Chondrocyte (in vitro differentiated cells): ENCODE measurements at places on chromosomes 4 and X. TPM values are rescaled to one million over a fixed set of nuclear protein-coding genes. Genes with fewer than 3 reads are reported as not detected.

GRCh38 chr4:184281231-184282139 is 63.8 kb upstream of the ENPP6 start:
- H3K4me1 ChIP-seq: no peaks in the 10 kb centered on the region
- no peak overlapping the region for H3K4me3 ChIP-seq
- no peak overlapping the region for H3K27ac ChIP-seq

GRCh38 chrX:128781506-128781905 is 729.3 kb upstream of the ACTRT1 start:
- H3K36me3 ChIP-seq: no peaks in the 10 kb centered on the region
- H3K27me3 ChIP-seq: no peaks in the 10 kb centered on the region
- H3K4me3 ChIP-seq: no peak overlapping the region
- no peak overlapping the region for H3K27ac ChIP-seq
- DNase-seq: no peak

Gene EDA
- 0.65 to 1.1 TPM (median 0.85 TPM) in 3 replicates for total RNA-seq

DNA sequence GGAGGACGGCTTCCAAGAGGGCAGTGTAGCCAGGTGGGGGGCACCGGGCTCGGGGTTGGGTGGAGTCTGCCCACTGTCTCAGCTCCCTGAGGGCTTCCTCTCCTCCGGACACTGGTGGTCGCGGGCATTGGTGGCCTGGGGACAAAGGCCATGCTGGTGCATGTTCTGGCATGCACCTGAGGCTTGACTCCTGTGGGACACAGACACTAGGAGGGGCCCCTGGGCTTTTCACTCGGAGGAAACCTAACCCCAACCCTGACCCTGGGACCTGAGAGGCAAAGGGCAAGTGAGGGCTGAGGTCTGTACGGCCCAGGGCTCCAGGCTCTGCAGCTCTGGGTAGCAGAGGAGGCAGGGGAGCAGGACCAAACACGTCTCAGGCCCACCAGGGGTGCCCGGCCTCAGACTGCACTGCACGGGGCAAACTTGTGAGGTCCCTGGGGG is 22.3 kb upstream of the FGFR3 start:
- no peaks in the 10 kb centered on the region for H3K27me3 ChIP-seq
- DNase-seq: no peak
- no peak overlapping the region for H3K4me3 ChIP-seq
- H3K27ac ChIP-seq: no peak overlapping the region
- no peaks in the 10 kb centered on the region for H3K36me3 ChIP-seq

Gene CT47C1
- not detected in 3 replicates for total RNA-seq

DNA sequence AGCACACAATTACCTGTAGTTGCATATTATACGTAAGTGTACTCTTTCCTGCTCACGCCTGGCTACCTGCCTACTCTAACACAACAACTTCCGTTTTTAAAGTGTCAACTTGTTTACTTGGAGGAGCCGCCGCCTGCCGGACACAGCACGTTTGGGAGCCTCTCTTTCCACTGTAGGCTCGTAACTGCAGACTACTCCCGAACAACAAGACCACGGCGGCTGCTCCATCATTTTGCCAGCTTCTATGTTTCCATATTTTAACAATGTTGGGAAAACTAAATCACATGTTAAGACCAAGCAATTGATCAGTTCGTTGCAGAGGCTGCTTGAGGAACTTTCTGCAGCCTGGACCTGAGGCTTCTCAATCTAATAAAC is 841 bp downstream of the MTNR1A start:
- peaks cover 31% of the 10 kb centered on the region for H3K4me1 ChIP-seq
- H3K27me3 ChIP-seq: peaks cover 38% of the 10 kb centered on the region
- no peak overlapping the region for H3K27ac ChIP-seq
- H3K4me3 ChIP-seq: peak overlapping the region; percentile 67
- no peak for DNase-seq
- H3K36me3 ChIP-seq: no peaks in the 10 kb centered on the region

DNA sequence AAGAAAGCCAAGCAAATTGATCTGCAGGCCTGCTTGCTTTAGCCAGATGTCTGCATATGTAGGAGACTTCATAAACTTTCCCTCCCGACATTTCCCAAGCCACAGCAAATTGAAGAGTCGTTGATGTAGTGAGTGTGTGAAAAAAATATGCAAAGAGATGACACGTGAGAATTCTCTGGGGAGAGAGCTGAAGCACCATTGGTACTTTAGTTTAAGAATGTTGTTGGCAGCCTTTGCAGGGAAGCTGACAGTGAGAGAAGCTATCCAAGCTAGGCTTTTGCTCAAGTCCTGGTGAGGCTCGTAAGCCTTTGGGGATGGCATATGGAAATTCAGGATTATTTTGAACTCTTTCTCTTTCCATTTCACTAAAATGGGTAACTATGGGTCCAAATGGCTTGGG is 87.5 kb downstream of the GLRA2 start:
- DNase-seq: no peak
- H3K27me3 ChIP-seq: no peaks in the 10 kb centered on the region

Gene CSAG3
- not detected in 3 replicates for total RNA-seq

DNA sequence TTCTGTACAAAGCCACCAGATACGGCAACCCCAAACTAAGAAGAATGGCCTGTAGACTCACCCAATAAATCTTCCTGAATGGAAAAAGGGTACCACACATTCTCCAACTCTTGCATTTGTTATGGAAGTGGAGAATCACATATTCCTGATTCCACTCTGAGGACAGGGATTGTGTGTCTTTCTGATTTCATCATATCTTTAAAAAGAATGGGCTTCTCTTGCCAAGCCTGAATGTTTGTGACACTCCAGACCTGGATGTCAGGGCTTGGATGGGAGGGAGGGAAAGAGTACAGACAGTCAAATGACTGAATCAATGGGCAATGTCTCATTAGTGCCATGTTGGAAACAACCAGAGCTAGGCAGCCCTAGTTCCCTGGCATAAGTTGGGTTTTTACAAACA is 77.4 kb downstream of the PLAC1 start:
- H3K4me3 ChIP-seq: no peak overlapping the region
- H3K36me3 ChIP-seq: peaks cover 1% of the 10 kb centered on the region
- DNase-seq: no peak
- peaks cover 15% of the 10 kb centered on the region for H3K4me1 ChIP-seq
- H3K27ac ChIP-seq: peak overlapping the region; percentile 78

DNA sequence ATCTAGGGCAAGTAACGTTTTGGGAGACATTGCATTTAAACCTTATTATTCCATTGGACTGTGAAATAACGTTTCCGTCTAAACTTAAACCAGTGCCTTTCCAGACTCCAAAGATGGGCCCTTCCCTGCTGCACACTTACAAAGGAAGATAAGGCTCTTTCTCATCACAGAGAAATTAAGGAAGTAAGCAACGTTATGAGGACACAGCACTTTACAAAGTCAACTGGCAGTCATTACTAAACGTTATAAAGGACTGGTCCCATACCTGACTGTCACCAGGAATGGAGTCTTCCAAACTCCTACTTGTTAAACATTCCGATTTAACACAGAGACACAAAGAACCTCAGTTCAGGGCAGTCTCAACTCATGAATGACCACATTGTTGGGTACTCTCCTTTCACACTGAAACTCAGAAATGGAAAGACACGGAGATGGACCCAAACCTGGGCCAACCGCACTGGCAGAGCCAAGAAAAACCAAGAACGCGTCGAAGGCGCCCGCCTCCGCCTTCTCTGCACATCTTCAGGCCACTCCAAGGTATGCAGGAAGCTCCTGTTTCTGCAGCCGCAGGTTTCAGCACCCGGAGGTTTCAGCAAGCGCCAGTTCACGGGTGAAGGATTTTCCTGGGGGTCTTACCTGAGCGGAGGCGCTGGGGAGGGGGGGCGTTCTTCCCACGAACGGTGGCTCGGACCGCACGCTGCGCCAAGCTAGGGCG is 670 bp downstream of the PAPSS1 start:
- H3K36me3 ChIP-seq: peaks cover 4% of the 10 kb centered on the region
- peak overlapping the region; percentile 95 for H3K27ac ChIP-seq
- peaks cover 58% of the 10 kb centered on the region for H3K4me1 ChIP-seq

Gene AMBN
- not detected in 3 replicates for total RNA-seq

Gene SLC7A11
- 5.6 to 31.5 TPM (median 29.7 TPM) in 3 replicates for total RNA-seq

DNA sequence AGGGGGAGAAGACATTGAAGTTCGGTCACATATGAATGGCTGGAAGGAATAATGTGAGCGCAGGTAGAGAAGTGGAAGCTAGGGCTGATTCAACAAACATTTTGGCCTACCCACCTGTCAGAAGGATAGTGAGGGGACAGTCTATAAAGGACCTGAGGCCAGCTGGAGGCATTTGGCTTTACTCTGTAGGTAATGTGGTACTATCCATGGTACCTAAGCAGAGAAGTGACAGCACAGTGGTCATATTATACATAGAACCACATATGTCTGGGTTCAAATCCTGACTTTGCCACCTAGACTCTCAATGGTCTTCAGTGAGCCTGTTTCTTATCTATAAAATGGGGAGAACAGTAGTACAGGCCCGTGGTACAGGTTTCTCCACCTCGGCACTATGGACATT is 257.1 kb downstream of the EVC2 start:
- H3K4me3 ChIP-seq: no peak overlapping the region
- H3K4me1 ChIP-seq: peaks cover under 1% of the 10 kb centered on the region
- DNase-seq: no peak
- no peak overlapping the region for H3K27ac ChIP-seq

Gene ZCCHC18
- 1.9 to 6.8 TPM (median 5.0 TPM) in 3 replicates for total RNA-seq

Gene YY2
- total RNA-seq: 3.6 to 4.9 TPM (median 4.7 TPM) in 3 replicates

DNA sequence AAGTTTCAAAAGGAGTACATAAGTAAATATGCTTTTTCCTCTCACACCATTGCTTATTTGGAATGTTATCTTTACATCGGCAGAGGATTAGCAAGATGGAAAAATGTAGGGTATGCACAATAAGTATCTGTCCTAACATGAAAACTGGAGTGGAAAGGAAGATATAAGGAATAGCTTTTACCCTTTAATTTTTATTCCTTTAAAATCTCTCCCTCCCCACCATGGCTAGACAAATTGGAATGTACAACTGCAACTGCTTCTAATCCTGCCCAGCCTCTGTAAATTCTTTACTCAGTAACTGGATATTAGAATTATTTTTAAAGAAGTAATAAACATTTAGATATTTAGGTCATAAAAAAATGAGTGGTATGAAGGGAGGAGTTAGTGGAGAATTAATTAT is 171.5 kb downstream of the PCDH18 start:
- H3K27me3 ChIP-seq: no peaks in the 10 kb centered on the region
- DNase-seq: no peak
- peaks cover 51% of the 10 kb centered on the region for H3K4me1 ChIP-seq
- no peak overlapping the region for H3K4me3 ChIP-seq

DNA sequence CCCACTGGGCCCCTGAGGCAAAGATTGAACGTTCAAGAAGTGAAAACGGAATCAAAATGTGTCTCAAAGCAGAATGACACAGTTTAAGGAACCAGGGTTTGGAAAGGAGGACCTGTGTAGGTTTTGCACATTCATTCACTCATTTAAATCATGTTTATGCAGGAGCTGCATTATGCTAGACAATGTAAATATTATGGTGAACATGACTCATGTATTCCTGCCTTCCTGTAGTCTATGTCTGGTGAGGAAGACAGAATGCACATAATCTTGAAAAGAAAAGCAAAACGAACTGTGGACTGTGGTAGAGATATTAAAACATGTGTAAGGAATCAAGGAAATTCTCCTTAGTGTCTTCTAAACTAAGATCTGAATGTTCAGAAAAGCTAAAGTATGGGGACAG is 311.8 kb upstream of the SMIM31 start:
- H3K4me1 ChIP-seq: peaks cover 31% of the 10 kb centered on the region
- H3K4me3 ChIP-seq: no peak overlapping the region
- H3K36me3 ChIP-seq: no peaks in the 10 kb centered on the region
- H3K27ac ChIP-seq: peak overlapping the region; percentile 1
- no peak for DNase-seq
- H3K27me3 ChIP-seq: no peaks in the 10 kb centered on the region

DNA sequence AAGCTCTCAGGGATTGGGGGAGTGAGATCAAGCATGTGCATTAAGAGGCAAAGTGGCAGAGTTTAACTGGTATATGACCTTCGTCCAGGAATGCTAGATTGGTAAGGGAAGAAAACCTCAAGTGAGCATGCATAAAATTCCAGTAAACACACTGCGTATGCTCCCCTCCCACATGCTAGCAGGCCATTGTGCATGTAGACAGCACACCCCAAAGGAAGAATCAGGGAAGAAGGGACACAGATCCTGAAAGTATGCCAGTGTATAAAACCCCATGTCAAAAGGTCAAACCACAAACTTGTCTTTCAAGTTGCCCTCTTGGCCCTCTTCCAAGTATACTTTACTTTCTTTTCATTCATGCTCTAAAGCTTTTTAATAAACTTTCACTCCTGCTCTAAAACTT is 405.2 kb upstream of the CNKSR2 start:
- H3K27ac ChIP-seq: no peak overlapping the region
- no peaks in the 10 kb centered on the region for H3K36me3 ChIP-seq
- no peaks in the 10 kb centered on the region for H3K27me3 ChIP-seq
- H3K4me3 ChIP-seq: no peak overlapping the region
- DNase-seq: no peak

- peaks cover 28% of the 10 kb centered on the region for H3K27me3 ChIP-seq
- DNase-seq: no peak
Observed at GRCh38 chr4:6050551-6050950, 32.3 kb upstream of the C4orf50 start.

Gene KCNIP4
- not detected in 3 replicates for total RNA-seq

DNA sequence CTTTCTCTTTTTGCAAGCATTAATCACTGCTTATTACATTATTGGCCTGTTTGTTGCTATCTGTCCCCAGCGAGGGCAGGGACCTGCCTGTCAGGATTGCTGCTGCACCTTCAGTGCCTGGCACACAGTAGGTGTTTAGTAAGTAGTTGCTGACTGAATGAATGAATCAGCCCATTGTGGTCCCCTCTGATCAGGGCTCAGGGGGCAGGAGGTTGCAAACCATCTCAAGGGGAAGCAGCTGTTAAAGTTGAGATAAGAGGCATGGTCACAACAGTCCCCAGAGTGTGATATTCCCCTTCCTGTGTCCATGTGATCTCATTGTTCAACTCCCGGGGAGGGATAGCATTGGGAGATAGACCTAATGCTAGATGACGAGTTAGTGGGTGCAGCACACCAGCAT is 85.4 kb downstream of the WFS1 start:
- H3K36me3 ChIP-seq: no peaks in the 10 kb centered on the region
- DNase-seq: peak; percentile 19
- no peak overlapping the region for H3K4me3 ChIP-seq
- peaks cover 40% of the 10 kb centered on the region for H3K27me3 ChIP-seq

DNA sequence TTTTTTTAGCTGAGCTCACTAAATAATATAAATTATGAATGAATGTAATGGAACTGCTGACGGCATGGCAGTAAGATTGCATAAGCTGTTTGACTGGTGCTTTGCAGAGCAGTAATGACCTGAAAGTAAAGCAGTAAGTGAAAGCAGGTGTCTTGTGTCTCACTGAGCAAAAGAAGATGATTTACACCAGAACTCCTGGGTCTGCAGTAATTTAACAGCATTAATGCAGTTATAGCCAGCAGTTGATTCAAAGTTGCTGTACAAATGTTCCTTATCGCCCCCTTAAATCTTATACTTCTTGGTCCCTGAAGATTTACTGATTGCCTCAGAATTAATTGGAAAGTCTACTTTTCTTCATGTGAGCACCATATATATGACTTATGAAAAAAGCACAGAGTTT is 187.7 kb downstream of the DCTD start:
- no peak overlapping the region for H3K4me3 ChIP-seq
- no peak overlapping the region for H3K27ac ChIP-seq
- H3K4me1 ChIP-seq: peaks cover 3% of the 10 kb centered on the region
- no peaks in the 10 kb centered on the region for H3K27me3 ChIP-seq
- H3K36me3 ChIP-seq: peaks cover 22% of the 10 kb centered on the region
